Cortex of kidney (tissue), 1 donor: ENCODE measurements at places on chromosomes 4 and X.

DNA sequence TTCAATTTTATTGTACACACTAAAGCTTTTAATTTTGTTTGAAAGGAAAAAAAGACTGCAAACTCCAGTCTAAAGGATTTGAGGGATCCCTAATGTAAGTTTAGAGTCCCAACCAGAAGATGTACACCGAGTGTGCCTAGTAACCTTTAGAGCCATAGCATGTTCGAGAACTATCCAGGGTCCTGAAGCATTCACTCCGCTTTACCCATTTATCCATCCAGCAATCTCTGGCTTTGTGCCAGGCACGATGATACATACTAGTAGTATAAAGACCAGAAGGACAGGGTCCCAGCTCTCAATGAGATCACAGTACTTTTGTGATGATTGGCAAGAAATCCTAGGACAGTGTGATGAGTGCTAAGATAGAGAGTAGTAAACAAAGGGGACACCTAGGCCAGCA lies 168.7 kb downstream of the STK32B start:
- DNase-seq = no peak

DNA sequence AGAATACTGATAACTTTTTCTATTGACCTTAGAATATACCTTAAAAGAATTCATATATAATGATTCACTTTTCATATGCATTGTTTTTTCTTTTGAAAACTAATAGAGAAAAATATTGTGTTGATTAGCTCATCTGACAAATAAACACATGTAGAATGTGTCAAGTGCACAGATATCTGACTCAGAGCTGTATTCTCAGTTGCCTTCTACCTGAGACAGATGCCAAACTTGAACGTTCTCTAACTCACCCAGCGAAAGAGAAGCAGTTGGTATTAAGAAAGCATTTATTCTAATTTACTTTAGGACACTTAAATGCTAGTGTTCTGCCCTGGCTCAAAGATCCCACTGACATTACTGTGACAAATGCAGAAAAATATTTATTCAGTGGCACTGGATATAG lies 28.1 kb downstream of the USP53 start:
- no peak for DNase-seq

- DNase-seq = no peak
Observed at GRCh38 chrX:24870143-24870542, 145.6 kb downstream of the ARX start.

- no peak for DNase-seq
Observed at GRCh38 chrX:77442728-77443127, 4.5 kb upstream of the FGF16 start.

DNA sequence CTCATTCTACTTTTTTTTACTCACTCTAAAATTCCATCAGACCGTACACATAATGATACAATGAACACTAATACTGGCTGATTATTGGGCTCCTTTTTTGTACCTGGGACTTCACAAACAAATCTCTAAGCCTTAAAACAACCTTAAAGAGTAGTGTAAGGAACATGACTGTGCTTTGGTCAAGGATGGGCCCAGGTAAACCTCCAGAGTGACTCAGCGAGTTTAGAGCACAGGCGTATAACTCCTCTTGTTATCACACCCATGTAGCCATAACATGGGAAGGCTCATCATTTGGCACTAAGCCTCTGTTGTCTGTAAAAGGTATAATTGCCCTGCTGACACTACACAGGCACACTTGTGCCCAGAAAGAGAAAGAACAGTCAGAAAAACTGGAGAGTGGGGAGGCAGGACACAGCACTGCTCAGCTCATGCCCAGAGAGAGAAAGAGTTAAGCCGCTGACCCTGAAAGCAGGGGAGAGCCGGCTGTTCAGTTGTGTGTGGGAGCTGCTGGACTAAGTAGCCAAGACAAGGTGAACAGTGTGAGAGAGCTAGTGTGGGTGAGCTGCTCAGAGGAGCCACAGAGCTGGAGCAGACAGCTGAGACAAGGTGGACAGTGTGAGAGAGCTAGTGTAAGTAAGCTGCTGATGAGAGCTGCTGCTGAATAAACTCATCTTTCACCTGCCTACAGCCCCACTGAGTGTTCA lies 319.6 kb upstream of the BMP3 start:
- no peak for DNase-seq

DNA sequence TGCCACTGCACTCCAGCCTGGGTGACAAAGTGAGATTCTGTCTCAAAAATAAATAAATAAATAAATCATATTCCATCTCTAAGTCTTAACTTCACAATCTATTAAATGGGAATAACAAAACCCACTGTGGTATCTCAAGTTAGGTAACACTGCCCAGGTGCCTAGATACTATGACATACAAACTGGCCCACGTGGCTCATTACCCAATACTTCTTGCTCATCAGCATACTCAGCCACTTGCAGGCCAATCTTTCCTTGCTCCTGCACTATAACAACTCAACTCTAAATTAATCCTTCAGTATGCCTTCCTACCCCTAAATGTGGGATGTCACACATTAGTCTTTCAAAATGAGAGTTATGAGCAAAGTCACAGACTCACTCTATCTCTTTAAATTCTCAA lies 230.1 kb downstream of the OPHN1 start:
- no peak for DNase-seq

- no peak for DNase-seq
Observed at GRCh38 chr4:181301735-181302710, 941.2 kb upstream of the TENM3 start.

GRCh38 chrX:71181558-71181909 lies 36.9 kb downstream of the NLGN3 start:
- DNase-seq = no peak

DNA sequence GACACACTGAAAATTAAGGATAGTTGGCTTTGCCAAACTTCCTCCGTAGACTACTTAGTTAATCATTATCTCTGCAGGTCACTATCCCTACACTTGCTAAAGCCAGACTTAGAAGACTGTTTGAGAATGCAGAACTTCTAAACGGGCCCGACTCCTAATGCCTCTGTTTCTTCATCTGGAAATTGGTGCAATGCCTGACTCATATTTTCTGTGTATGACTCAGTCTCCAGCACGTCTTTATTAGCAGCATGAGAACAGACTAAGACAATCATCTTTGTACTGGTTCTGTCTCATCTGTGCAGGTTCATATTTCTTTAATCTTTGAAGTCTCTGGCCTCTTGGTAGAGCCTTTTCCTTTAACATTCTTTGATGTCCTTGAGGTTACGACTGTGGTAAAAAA lies 411.9 kb upstream of the ACTRT1 start:
- no peak for DNase-seq

- no peak for DNase-seq
Observed at GRCh38 chr4:146088690-146089089, 86.8 kb upstream of the LSM6 start.

GRCh38 chrX:48531358-48531959 lies 8.1 kb upstream of the TBC1D25 start:
- DNase-seq = no peak

DNA sequence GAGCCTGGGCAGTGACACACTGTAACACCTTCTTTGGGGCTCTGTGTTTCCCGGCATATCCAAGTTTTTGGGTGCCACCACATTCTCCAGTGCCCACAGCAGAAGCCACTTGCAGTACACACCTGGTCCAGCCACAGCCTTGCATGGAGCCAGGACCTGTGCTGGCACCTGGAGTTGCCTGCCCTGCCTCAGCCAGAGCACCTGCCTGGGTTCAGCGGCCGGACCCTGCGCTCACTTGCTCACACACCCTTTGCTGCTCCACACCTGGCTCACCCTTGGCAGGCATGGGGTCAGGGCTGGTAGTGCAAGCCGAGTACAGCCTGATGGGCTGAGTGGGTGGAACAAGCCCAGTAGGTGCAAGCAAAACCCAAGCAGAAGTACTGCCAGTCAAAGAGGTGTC lies 1511.1 kb downstream of the TECRL start:
- DNase-seq = no peak

DNA sequence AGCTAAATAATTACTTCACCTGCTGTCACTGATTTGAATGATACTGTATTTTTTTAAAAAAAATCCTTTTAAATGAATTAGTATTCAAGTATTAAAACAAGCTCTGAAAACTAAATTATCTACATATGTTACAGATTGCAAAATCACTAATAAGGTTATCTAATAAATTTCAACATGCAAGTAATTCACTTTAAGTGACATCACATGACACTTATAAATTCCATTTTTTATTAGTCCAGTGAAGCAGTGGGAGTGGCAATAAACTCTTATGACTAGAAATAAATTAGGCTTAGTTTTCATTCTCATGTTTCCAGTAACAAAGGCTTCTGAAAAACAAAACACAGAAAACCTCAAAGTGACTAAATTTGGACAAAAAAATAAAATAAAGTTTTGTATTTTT lies 36.3 kb downstream of the SMIM31 start:
- no peak for DNase-seq

DNA sequence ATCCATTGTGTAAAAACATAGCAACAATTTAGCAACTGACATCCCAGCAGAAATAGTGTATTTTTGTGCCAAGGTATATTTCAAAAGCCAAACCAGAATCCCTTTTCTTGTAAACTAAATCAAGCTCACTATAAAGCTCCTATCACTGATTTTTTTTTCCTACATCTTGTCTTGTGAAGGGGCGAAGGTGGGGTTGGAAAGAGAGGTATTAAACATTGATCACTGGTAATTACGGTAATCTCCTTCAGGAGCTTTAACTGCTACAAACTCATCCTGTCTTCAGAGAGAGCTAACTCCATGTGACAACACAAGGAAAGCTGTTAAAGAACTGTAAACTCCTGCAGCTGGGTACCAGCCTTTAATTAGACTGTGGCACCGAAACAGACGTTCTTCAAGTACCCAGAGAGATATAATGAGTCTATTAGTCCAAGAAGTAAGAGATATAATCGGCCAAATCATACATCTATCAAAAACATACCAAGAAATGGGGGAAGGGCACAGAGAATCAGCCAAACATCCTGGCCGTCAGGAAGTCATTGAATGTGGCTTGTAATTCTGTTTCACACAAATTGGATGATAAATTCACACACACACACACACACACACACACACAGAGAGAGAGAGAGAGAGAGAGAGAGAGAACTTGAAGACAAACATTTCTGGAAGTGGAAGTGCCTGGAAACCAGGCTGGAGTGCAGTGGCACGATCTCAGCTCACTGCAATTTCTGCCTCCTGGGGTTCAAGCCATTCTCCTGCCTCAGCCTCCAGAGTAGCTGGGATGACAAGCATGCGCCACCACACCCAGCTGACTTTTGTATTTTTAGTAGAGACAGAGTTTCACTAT lies 111.9 kb upstream of the PPARGC1A start:
- DNase-seq = no peak

DNA sequence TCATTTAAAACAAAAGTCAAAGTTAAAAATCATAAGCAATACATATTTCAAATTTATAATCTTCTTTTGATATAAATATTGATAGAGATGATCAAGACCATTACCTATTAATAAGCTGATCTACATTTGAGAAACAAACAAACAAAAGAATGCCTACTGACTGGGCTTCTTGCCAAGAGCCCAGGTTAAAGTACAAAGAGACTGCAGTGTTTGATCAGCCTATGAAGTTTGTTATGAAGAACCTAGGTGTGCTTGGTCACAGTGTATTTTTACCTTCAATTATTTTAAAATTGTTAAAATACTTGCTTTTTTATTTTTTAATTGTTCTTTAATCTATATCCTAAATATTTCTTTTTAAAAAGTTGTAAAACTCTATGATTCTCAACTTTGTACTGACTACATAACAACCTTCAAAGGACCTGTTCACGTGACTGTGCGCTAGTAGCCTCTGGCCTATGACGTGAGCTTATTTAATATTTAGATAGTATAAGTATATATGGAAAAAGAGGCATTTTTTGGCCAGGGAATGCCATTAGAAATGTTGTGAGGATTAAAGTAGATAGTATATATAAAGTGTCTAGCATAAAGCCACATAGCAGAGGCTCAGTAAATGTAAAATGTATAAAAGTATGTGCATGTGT lies 11.4 kb upstream of the SLC39A8 start:
- no peak for DNase-seq
